ENCODE measurements at places on chromosomes 4 and X. TPM values are rescaled to one million over a fixed set of nuclear protein-coding genes. Genes with fewer than 3 reads are reported as not detected.

- DNase-seq: no peak
Measured at GRCh38 chr4:181127171-181127570, 1116.0 kb upstream of the TENM3 start.

The TKTL2 gene
- total RNA-seq: not detected

The MAGEA2 gene
- total RNA-seq: not detected

The CHIC1 gene
- 25.6 TPM for total RNA-seq

The NDUFA1 gene
- total RNA-seq: 48.9 TPM

The GRIA3 gene
- total RNA-seq: 7.4 TPM

DNA sequence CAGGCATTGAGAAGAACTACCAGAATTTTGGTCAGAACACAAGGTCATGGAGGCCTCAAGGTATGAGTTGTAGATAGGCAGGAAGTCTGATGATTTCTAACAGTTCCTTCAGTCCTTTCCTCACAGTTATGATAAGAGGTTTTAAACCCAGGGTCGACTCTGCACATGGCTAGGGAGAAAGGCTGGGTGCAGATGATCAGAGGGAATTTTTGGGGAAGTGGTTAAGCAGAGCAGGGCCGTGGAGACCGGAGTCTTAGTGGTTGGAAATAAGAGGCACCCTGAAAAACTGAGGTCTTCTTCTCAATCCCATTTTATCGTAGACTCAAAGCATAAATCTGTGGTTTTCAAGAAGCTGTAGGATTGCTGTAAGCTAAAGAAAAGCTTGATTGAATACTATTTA, 118.5 kb upstream of the ANK2 start:
- DNase-seq: no peak

GRCh38 chrX:27446423-27446822, 16.7 kb downstream of the PPP4R3C start:
- DNase-seq: no peak

The ARAP2 gene
- total RNA-seq: 134 TPM

The PPP2R2C gene
- 22.6 TPM for total RNA-seq

Measured in uterus (tissue), 4 donors.